ENCODE measurements at places on chromosomes 5 and 9.

GRCh38 chr5:35884191-35884769, 27.6 kb downstream of the IL7R start:
- DNase-seq: no peak

- no peak for DNase-seq
Observed at GRCh38 chr5:83777856-83778255, 57.2 kb upstream of the HAPLN1 start.

- no peak for DNase-seq
Observed at GRCh38 chr9:21993893-21994555, at the start of gene CDKN2A. Gene CDKN2A (minus strand): TSS chr9:21994392.

GRCh38 chr5:104084896-104085295, 522.3 kb upstream of the NUDT12 start:
- DNase-seq: no peak

GRCh38 chr5:1324719-1325190, 20.1 kb downstream of the CLPTM1L start:
- no peak for DNase-seq

DNA sequence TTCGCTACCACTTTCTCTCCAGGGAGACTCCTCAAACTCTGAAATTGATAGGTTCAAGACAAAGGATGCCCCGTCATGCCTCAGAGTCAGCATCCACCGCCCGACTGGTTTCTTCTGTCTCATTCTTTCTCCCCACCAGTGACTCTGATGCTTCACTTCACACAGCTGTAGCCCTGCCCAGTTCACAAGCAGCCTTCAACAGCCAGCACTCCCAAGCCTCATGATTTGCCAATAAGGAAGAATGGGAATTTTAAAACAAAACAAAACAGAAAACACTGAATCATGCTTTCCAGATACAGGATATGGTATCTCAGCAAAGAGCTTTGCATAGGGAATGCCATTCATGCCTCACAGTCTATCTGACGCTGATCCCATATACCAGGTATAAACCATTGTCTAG, 371.2 kb upstream of the RORB start:
- no peak for DNase-seq

DNA sequence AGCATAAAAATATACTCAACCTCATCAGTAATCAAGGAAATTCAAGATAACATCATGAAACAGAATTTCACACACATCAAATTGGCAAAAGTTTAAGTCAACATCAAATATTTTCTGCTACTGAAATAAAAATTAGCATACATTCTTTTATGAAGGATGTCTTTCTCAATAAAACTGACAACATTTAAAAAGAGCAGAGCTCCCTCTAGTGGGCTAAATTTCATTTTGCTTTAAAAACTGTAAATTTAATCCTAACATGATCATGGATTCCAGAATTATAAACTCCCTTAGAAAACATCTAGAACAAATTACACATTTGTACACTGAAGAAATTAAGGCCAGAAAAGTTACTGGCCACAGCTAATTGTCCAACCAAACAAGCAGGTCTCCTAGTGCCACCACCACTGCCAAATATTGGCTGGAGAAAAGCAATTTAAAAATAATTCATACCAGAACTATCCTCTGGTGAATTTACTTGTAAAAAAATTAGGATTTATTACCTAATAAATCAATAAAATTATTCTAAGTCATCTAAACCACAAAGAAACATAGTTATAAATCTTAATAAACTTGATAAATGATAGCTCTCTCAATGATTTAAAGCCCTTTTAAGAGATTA, 31.2 kb downstream of the DEPDC1B start:
- no peak for DNase-seq

- DNase-seq: no peak
Observed at GRCh38 chr5:180208038-180208434, 975 bp downstream of the RASGEF1C start.

- no peak for DNase-seq
Observed at GRCh38 chr5:81093536-81094196, 133.5 kb downstream of the RASGRF2 start.

DNA sequence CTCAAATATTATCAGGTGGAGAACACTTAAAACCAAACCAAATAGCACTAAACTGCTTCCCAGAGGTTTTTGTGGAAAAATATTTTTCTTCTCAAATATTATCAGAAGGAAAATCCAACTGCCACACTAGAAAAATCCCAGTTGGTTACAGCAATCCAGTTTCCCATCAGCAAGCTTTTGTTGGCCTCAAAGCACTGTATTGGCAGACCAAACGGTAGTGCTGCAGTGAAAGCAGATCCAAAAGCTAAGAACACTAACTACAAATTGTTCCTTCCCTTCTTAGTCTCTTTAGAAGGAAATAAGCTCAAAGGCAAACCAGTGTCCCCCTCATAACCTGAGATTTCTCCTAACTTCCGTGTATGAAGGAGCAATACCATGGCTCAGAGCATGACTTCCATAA, 105.3 kb downstream of the TRIM36 start:
- no peak for DNase-seq

DNA sequence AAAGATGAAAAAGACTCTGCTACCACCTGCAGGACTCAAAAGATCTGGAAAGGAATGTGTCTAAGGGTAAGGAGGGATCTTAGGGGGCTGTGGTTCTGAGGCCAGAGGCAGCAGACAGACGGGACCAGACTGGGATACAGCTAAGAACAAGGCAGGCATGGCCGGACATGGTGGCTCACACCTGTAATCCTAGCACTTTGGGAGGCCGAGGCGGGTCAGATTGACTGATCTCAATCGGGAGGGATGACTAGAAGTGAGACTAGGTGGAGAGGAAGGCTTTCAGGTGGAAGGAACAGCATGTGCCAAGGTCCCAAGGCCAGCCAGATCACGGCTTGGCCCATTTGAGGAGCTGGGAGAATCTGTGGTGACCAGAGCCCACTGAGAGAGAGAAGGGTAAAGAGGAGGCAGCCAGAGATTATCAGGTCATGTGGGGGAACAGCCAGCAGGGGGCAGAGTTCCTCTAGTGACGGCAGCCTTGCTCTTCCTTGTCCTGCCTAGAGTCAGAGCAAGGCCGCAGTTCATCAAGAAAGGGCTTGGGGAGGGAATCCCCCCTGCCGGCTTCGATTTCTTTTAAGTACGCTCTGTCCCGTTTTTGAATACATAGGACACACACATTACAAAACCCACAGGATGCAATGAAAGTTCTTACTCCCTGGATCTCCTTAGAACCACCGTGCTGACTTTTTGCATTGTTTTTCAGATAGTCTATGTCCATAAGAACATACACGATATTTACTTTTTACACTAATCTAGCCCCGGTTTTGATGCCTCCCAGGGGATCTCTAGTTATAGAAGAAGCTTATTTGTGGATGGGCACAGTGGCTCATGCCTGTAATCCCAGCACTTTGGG, 2.6 kb upstream of the OLFML2A start:
- peak; percentile 79 for DNase-seq

GRCh38 chr5:95667678-95668077, 15.1 kb downstream of the SPATA9 start:
- DNase-seq: no peak

- no peak for DNase-seq
Observed at GRCh38 chr5:138461343-138462125, 3.7 kb upstream of the EGR1 start.

- no peak for DNase-seq
Observed at GRCh38 chr9:72674961-72675360, 153.6 kb downstream of the TMC1 start.

DNA sequence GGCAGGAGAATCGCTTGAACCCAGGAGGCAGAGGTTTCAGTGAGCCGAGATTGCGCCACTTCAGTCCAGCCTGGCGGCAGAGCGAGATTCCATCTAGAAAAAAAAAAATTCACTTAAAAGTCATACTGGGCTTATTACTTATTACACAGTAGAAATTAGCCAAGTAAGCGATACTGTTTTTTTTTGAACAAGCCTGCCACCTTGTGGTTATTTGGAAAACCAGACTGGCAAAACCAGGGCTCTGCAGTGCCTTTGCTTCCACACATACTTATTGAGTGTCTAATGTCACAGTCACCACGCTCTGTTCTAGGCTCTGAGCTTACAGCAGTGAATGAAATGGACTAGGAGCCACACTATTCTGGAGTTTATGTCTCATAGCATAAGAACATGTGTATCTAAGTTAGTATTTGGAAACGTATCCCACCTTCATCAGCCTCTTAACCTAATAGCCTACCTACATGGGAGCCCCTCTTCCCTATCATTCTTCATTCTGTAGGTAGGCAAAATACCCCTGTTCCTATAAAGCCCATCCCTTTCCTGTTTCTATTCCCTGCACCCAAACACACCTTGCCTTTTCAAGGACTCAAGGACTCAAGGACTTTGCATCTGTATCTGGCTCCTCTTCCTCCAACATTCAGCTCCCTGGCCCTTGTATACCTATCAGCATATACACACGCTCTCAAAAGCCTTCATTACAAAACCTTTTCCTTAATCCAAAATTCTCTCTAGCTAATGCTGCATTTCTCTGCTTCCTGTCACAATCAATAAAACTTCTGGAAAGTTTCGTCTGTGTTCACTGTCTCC, 13.9 kb upstream of the BASP1 start:
- DNase-seq: no peak

- no peak for DNase-seq
Observed at GRCh38 chr9:281741-282645, 67.3 kb downstream of the DOCK8 start.

DNA sequence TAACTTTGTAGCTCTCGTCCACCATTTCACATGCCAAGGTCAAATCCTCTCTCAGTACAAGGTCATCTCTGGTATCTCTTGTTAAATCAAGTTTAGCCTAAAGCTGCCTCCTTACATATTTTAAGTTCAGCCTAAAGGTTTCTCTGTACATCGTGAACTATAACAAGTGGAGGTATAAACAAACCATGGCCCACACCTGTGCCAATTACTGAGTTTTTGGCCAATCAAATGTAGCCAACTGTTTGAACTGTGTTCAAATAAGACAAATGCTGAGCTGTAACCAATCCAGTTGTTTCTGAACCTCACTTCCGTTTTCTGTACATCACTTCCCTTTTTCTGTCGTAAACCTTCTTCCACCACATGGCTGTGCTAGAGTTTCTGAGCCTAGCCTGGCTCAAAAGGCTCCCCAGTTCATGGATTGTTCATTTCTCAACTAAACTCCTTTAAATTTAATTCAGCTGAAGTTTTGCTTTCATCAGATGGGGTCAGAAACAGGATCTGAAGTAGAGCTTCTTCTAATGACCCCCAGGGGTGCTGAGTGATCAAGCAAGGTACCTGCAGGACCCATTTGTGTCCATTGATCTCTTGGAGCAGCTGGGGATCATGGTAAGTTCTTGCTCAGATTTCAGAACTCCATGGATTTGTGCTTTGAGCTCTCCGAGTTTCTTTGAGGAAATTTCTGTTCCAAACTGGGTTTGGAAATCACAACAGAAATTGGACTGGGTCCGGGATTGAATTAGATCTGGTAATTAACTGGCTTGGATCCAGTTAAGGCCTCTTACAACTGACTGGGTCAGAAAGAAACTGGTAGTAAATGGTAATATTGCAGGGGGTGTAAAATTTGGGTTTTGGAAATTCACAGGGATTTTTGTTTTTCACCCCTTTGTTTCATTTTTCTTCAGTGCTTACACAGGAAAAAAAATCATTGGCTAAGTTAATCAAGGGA, 11.0 kb upstream of the NANS start:
- no peak for DNase-seq

DNA sequence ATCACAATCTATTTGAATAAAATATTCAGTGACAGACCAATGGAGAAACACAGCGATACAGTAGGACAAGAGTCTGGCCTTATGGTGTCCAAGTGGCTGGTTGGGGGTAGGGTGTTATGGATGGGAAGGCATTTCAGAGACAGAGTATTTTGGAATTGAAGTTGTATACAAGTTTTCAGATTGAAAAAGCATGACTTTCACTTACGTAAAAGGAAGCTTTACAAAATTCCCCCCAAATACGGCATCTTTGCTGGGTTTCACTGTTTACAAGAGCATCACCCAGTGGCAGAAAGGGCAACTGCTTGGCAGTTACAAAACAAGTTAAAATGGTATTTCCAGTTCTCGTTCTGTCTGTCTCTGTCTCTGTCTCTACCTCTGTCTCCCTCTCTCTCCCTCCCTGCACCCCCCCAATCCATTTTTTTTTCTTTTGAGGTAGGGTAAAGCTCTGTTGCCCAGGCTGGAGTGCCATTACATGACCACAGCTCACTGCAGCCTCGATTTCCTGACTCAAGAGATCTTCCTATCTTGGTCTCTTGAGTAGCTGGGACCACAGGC, 86.2 kb downstream of the PTPN3 start:
- no peak for DNase-seq

GRCh38 chr9:131669269-131670157, 70.4 kb downstream of the RAPGEF1 start:
- DNase-seq: no peak

Data from activated CD4-positive, alpha-beta T cell treated with anti-CD3 and anti-CD28 coated beads for 24 hours (primary cell).